ENCODE measurements at places on chromosomes 4 and X.
A peak's percentile ranks its signal among the peaks of the same experiment; 100 is the strongest.

DNA sequence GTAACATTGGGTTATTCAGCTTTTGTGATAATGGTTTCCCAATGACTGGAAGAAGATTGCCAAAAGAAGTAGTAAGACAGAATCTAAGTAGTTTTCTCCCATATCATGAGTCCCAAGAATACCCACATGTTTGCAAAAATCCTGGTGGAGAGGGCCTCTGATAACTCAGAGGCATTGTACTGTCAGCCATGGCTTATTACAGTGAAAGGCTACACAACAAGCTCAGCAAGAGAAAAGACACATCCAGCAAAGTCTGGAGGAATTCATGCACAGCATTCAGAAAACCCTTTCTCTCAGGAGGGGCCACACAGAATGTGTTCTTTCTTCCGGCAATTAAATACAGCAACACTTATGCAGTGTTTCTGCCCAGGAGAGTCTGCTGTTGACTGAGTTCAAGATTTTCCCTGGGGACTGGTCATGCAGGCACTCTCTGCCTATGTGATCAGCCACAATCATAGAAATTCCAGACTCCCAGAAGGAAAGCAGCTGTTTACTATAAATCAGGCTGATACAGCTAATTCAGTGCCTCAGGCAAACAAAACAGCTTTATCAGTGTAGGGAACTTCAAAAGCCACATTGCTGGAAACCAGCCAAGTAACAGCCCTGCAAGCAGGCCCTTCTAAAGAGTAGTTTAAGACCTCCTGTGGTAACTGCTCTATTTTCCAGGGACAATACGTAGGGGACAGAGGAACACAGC, 937.1 kb downstream of the CCSER1 start:
- peak; percentile 6 for DNase-seq

GRCh38 chr4:143251348-143251747, 66.6 kb downstream of the USP38 start:
- no peak for DNase-seq

DNA sequence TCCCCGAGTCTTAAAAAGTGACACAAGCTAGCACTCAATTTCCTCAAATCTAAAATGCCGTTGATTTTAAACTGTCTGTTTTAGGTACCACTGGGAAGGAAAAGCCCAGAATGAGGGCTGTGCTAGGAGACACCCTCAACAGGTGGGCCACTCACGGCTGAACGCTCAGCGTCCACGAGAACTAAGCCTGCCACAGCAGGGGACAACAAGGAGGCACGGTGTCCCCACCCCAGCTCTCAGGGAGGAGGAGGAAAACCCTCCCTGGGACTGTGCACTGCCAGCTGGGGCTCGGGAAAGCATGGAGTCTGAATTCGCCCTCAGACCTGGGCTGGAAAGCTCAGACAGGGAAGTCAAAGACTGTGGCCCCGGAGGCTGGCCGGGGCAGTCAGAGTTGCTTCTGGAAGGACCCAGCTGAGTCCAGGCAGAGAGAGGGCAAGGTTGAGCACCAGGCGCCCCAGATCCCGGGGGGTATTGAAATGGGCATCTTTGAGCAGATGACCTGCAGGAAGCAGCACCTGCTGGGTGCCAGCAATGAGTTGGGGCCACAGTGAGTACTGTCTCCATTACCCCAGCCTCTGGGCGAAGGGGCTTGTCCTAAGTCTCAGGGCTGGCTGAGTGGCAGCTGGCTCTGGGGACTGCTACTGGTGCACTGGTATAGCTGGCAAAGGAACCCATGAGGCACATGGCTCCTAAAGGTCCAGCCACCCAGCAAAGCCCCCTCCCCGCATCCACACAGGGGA, 769 bp upstream of the CPZ start:
- no peak for DNase-seq

- DNase-seq = no peak
These were observed 8.4 kb upstream of the MRFAP1 start for GRCh38 chr4:6632125-6632524.

GRCh38 chrX:10197279-10198210, 40.8 kb downstream of the CLCN4 start:
- no peak for DNase-seq

DNA sequence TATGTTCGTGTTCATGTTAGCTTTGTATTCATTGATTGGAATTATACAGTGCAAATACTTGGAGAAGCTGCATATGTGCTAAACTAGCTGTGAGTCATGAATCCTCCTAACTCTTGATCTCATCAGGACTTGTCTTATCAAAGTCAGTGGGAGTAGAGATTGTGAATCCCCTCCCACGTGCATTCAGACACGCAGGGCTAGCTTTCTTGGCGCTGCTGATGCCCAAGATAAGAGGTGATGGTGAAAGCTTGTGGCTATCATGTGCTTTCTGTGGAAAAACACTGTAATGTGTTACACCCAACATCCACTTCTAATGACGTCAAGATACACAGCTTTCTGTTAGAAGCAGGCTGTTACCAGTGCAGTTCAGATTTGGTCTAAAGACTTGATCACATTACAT, 348.7 kb upstream of the HAND2 start:
- DNase-seq = no peak

DNA sequence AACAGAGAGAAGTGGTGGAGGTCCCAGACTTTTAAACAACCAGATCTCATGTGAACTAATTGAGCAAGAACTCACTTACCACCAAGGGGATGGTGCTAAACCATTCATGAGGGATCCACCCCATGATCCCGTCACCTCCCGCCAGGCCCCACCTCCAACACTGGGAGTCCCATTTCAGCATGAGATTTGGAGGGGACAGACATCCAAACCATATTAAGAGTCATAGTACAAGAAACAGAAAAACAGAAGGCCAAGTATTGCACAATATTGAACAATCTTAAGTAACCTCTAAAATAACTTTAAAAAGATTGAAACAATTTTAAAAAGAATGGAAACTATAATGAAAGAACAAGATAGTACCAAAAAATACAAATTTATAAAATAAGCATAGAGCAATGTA, 110.0 kb downstream of the CBR4 start:
- DNase-seq = no peak

- no peak for DNase-seq
These were observed 109.5 kb downstream of the FRAS1 start for GRCh38 chr4:78166622-78167021.

DNA sequence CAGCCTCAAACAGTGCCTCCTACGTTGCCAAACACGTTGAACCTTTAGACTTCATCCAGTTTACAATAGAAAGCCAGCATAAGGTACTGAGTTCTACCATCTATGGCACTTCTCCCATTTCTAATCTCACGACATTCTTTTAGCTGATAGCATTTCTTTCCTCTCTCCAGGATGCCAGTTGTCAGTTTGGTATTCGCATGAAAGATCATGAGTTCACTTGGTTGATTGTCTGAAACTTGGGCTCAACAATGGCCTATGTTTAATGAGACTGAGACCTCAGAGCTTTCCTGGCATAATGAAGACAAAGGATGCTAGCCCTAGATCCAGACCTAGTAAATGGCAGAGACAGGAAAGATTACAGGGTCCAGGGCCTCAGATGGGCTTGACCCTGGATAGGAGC, 69.2 kb upstream of the SPRY1 start:
- no peak for DNase-seq

DNA sequence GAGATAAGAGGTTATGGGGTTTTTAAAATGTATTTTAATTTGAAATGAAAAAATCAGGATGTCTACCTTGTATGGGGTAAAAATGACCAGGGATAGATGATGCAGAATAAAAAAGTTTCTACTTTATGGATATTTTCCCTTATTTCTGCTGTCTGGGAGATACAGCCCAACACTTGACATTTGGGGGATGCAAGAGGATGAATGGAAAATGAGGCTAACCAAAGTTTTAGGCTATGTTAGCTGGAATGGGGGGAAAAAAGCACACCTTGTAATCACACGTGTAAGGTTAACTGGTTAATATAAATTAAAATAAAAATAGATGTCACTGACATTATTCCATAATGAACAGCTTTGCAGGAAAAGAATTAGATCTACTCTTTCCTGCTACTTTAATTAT, 1.1 kb downstream of the PRDM8 start:
- DNase-seq = no peak

- DNase-seq = no peak
These were observed 78.4 kb downstream of the JAKMIP1 start for GRCh38 chr4:6121941-6122340.

- no peak for DNase-seq
These were observed 69.6 kb downstream of the ARFIP1 start for GRCh38 chr4:152849350-152849749.

DNA sequence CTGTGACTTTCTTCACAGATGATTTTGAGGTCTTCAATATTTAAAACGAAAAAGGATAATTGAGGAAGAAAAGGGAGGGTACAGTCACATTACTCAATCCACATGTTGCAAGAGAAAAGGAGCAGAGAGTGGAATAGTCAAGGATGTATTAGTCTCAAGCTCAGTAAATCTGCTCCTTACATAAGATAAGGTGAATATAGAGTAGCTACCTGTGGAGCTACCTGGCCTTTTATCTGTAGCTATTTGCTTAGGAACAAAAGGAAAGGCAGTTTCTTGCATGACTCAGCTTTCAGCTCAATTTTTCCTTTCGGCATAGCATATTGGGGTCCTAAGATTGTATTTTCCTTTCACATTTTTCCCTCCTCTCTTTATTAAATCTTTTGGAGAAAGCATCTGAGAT, 26.3 kb upstream of the ACTRT1 start:
- DNase-seq = no peak

DNA sequence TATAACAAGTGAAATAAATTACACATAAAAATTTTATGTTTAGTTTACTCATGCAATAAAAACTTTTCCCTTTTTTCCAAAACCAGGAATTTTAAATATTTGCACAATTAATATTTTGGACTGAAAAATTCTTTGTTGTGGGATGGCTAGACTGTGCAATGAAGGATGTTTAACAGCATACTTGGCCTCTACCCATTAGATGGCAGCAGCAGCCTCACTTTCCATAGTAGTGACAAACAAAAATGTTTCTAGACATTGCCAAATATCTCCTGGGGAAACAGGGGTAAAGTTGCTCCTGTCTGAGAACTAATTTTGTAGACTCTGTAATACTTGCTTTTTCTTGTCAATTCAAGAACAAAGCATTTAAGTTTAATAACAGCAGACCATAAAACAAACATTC, 49.8 kb downstream of the SCLT1 start:
- no peak for DNase-seq

DNA sequence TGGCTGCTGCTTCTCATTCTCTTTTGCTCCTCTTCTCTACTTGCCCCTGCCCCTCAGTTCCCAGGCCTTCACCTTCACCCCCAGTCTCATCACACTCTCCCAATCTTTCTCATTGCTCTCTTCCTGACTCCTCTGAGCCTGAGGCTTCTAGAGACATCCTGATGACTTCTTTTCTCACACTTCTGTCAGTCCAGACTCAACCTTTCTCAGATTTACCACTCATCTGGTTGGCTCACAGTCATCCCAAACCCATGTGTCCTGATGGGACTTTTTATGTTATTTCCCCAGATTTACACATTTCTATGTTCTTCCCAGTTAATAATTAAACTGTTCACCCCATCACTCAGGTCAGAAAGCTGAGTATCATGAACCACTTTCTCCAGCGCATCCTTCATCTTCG, 68.0 kb downstream of the TMA16 start:
- no peak for DNase-seq

GRCh38 chr4:124459941-124460310, 252.6 kb downstream of the ANKRD50 start:
- DNase-seq = no peak

DNA sequence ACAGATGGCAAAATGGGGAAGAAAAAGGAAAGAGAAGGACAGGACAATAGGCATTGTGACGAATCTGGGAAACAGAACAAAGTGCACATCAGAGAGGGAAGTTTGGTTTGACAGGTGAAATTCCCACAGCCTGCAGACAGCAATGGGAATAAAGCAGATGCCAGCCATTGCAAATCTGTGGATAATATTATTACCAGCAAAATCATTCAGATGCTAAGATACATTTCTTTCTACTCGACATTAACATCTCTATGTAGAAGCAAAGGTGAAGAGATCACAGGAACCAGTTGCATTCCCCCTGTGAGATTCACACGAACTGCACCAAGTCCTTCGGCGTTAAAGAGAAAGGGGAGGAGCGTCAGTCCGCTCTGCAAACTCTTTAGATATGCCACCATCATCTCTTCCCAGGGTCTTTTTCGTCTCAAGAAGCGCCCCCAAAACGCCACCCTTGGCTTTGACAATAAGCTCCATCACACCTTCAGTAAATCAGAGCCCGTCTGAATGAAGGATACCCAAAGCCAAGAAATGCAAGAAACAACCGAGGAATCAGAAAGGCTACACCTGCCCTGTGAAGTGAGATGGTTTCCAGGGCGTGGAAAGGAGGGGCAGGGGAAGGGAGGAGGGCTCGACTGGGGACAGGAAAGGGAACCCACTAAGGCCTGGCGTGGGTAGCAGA, 1.9 kb downstream of the NEUROG2 start:
- DNase-seq = no peak

- no peak for DNase-seq
These were observed 668.2 kb upstream of the NDST4 start for GRCh38 chr4:115781528-115782146.

DNA sequence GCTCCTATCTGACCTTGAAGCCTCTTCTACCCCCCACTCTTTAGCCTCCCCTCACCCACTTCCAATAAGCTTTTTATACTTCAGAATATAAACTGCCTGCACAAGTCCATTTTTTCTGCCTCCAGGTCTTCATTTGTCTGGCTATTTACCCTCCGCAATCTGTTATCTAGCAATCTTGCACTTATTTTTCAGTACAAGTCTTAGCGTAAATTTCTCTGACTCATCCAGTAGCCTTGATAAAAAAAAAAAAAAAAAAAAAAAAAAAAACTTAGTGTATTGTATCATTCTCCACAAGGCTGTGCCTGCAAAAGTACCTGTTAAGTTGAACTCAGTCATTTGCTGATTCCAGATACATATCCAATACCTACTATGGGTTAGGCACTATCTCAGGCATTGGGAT, 219.5 kb upstream of the DKK2 start:
- no peak for DNase-seq

DNA sequence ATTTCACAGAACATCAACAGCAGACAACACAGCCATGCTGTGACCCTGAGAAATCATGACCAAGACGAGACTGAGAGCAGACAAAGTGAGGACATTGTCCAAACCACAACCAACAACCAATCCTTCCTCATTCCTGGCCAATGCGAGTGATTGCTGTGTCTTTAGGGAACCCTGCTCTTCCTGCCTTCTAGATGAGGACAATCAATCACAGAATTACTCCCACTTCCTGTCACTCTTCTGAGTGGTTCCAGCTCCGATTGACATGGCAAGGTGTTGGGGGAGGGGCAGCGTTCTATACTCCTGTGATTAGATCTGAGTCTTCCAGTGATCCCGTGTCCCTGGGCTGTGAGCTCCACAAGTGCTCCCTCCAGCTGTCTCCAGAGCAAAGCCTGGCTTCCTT, 227.8 kb downstream of the STIM2 start:
- no peak for DNase-seq
